Dermis lymphatic vessel endothelial cell (primary cell): ENCODE measurements at places on chromosomes 6 and 20. TPM values are rescaled to one million over a fixed set of nuclear protein-coding genes. Genes with fewer than 3 reads are reported as not detected.

RSPO4 gene
- total RNA-seq: not detected in 2 replicates

HMGN4 gene
- total RNA-seq: 62.9 and 71.2 TPM in 2 replicates

RSPH9 gene
- 0.17 and 0.33 TPM in 2 replicates for total RNA-seq

TMC2 gene
- total RNA-seq: not detected in 2 replicates

GTSF1L gene
- total RNA-seq: 0.09 TPM in 1 of 2 replicates, not detected in the other

GSTA2 gene
- not detected in 2 replicates for total RNA-seq

GPLD1 gene
- total RNA-seq: 0.22 and 0.43 TPM in 2 replicates

PERP gene
- total RNA-seq: 15.8 and 19.0 TPM in 2 replicates

CCDC170 gene
- 0.17 TPM in 1 of 2 replicates, not detected in the other for total RNA-seq

DNPH1 gene
- 44.8 and 59.2 TPM in 2 replicates for total RNA-seq
